ENCODE measurements at places on chromosomes 3 and 15.

- DNase-seq = no peak
These were observed 37.6 kb downstream of the ERICH6 start for GRCh38 chr3:150666167-150666566.

GRCh38 chr15:23420806-23421575 is 26.1 kb downstream of the GOLGA6L2 start:
- no peak for DNase-seq

GRCh38 chr3:146177072-146177471 is 16.1 kb upstream of the PLOD2 start:
- DNase-seq = no peak

DNA sequence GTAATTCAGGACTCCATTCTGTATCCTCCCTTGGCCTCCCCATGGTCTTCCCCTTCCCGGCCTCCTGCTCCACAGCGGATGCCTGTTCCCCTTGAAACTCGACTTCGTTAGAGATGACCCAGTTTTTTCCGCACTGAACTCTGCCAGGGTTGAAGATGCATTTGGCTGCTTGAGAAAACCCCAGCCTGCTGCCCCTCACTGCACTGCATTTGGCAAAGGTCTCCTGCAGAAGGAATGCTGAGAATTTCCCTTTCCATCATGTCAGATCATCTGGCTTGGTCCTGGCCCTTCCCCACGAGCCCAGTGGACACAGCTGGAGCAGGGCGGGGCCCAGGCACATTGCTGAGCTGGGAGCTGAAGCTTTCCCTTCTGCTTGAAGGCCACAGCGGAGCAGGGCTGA is 37.6 kb upstream of the RGMA start:
- DNase-seq = no peak

GRCh38 chr3:14852717-14853116 is 34.0 kb downstream of the FGD5 start:
- DNase-seq = no peak

DNA sequence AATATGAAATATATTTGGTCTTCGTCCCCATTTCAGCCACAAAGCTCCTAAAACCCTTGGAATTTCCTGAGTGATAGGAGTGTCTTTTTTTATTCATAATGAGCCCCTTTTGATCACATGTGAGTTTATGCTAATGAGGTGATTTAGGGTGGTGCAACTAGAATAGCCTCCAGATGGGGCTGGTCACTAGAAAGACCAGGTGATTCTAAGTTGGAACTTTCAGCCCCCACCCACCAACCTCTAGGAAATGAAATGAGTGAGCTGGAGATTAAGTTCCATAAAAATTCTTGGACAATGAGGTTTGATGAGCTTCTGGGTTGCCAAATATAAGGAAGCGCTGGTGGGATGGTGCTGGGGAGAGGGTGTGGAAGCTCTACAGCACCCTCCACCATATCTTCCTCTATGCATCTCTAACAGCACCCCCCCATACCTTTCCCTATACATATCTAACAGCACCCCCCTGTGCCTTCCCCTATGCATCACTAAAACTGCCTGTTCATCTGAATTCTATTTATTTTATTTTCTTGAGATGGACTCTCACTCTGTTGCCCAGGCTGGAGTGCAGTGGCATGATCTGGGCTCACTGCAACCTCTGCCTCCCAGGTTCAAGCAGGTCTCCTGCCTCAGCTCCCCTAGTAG is 2.1 kb upstream of the SMCO1 start:
- DNase-seq = no peak

DNA sequence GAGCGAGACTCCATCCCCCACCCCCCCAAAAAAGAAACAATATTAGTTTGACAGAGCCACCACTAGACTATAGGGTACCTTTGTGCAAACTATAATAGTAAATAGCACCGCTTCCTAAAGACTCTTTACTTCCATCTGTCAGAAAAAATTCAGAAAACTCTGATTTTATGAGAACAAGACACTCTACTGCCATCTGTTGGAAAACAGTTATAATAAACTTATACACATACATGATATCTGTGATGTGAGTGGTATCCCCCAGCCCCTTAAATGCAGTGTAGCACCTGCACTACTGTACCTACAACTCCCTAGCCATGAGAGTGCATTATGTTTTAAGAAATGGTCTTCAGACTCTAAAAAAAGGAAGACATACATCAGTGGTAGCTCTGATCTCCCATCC is 47.1 kb upstream of the CTDSPL start:
- no peak for DNase-seq

DNA sequence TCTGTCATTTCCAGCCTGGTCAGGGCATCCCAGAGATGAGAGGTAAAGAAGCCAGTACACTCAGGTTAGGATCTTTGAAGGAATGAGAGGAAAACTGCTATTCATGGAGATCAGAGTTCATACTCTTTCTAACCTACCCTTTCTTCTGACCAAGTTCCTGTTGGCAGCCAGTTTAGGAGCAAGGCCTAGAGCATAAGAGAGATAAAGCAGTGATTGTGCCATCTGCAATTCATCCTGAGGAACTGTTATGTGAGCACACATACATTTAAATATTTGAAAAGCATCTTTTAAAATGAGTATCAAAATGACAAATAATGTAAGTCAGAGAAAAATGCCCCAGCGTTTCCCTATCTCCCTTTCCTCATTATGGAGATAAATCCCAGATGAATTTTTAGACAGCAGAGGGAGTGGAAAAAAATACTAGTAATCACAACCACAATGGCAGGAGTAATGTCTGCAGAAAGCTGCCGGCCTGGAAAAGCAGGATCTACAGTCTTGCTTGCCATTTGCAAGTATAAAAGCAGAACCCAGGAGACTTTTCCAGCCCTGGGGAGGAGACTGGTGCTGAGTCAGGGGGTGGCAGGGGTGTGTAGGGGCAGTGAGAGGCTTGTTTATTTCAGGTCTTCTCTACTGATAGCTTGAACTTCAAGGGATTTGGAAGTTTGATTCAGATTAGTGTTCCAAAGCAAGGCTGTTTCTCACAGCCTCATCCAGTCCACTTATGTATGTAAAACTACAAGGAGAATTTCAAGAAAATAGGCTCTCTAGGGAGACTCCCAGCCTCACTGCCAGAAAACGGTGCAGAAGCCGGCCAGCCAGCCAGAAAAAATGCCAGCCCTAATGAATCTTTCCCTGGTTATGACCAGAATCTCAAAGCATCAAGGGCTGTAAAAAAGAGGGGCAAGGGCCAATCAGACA is 1052.4 kb downstream of the TUSC7 start:
- DNase-seq = no peak

- DNase-seq = peak; percentile 64
These were observed 401.9 kb upstream of the IL12A start for GRCh38 chr3:159586571-159587202.

- peak; percentile 80 for DNase-seq
These were observed 19.2 kb upstream of the UBE2Q2 start for GRCh38 chr15:75823860-75824613.

- DNase-seq = no peak
These were observed 50.2 kb upstream of the CCR4 start for GRCh38 chr3:32901005-32901932.

DNA sequence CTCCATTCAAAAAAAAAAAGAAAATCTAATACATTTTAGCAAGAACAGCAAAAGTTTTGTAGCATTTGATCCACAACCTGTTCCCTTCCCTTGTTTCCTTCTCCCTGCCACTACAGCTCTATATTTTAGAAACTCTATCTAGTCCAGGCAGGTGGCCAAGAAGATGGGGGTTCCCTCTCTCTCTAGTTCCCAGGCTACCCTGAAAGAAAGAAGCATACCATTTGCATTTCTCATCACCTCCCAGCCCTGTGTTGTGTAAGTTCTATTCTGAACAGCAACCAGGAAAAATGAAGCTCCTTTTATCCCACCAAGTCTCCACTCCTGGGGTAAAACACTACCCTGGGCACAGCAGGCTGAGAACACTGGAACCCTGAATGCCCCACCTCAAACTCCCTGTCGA is 100.0 kb downstream of the PCCB start:
- DNase-seq = no peak

DNA sequence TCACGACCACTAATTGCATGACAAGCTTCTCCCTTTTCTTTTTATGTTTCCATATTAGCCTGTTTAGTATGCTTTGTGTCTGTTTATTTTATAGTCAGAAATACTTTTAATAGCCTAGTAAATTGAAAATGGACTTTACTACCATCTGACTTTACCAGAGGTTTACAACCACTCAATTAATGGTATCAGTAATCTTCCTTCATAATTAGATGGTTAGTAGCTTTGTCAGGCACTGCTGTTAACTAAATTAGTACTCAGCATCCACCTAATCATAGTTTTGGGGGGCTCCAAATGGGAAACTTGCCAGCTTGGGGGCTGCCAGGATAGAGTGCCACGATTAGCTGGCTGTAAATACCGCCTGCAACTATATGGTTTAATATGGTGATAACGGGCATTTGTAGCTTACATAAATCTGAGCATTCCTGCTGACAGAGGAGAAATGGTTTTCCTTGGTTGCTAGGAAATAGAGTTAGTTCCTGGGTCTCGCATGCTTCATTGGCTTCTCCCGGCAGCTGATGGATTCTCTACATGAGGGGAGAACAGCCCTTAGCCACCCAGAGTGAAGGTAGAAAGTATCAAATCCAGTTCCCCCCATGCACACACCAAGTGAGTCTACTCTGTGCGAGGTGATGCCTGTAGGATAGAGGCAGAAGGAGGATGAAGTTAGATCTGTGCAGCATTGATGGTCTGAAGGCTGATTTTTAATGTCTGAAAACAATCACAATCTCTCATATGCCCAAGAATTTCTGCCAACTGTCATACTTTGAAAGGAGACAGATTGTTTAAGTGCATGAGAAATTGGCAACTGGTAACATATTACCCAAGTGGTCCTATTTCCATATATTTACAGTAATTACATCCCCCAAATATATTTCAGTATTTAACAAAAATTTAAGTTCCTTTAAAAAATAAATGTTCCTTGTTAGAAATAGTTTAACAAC is 326.6 kb upstream of the PROK2 start:
- DNase-seq = no peak

DNA sequence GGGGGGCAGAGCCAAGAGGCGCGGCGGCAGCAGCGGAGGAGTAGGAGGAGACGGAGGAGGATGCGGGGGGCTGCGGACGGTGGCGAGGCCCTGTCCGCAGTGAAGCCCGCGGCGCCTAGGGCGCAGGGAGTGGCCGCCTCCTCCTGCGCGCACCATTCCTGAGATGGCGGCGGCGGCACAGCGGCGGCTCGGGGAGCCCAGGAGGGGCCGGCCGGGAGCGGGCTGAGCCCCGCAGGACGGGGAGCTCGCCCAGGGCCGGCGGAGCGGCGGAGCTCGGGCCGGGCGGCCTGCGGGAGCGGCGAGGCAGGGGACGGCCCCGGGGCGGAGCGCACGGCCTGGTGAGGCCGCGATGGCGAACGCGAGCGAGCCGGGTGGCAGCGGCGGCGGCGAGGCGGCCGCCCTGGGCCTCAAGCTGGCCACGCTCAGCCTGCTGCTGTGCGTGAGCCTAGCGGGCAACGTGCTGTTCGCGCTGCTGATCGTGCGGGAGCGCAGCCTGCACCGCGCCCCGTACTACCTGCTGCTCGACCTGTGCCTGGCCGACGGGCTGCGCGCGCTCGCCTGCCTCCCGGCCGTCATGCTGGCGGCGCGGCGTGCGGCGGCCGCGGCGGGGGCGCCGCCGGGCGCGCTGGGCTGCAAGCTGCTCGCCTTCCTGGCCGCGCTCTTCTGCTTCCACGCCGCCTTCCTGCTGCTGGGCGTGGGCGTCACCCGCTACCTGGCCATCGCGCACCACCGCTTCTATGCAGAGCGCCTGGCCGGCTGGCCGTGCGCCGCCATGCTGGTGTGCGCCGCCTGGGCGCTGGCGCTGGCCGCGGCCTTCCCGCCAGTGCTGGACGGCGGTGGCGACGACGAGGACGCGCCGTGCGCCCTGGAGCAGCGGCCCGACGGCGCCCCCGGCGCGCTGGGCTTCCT is at the start of gene GPR27:
TSS of gene GPR27 (plus strand) at position 155 of the 909 bp plus-strand sequence. CDS start at position 350, 195 bp downstream.
- no peak for DNase-seq

GRCh38 chr3:142837526-142837925 is 51.4 kb downstream of the PCOLCE2 start:
- no peak for DNase-seq

DNA sequence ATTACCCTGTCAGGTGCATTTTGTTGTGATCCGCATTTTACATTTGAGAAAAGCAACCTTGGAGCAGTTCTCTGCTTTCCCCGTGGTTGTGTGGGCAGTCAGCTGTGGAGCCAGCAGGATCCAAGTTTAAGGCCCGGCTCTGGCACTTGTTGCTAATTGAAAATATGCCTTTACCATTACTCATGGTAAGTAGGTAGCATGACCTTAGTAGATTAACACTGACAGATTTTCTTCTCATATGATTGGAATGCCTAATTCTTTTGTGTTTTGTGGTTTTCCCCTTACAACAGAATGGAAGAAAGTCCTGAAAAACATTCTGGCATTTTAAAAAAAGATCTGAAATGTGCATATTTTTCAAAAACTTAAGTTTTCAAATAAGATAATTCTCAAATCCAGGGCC is 246.5 kb upstream of the LRRN1 start:
- DNase-seq = no peak

- DNase-seq = no peak
These were observed 6.3 kb upstream of the PARP14 start for GRCh38 chr3:122674339-122674738.

DNA sequence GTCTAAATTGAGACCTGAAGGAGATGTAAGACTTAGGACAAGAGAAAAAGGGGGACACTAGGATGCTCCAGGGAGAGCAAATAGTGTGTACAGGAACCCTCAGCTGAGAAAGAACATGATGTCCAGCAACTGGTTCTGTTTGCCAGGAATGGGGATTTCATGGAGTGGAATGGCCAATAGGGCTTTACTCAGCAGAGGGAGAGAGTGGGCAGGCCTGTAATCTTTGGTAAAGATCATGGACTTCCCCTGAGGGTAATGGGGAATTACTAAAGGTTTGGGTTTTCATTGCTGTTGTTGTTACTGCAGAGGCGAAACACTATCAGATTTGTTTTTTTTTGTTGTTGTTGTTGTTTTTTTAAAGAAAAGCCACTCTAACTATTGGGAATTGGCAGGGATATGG is 99.0 kb downstream of the SCN11A start:
- no peak for DNase-seq

DNA sequence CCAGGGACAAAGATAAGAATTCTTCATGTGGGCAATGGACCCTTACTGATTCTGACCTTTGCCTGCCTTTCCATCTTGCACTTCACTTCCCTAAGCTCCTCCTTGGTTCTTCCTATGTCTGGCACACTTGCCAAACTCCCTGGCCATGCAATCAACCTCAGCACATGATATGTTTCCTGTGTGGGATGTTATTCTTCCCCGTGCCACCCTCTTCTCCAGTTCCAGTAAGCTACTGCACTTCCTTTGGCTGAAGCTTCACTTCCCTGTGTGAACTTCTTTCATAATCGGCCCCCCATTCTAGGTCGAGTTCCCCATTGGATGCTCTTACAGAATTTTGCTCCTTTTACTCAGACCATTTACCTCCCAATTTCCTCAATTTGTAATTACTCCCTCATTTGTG is 10.7 kb upstream of the TASOR start:
- no peak for DNase-seq

DNA sequence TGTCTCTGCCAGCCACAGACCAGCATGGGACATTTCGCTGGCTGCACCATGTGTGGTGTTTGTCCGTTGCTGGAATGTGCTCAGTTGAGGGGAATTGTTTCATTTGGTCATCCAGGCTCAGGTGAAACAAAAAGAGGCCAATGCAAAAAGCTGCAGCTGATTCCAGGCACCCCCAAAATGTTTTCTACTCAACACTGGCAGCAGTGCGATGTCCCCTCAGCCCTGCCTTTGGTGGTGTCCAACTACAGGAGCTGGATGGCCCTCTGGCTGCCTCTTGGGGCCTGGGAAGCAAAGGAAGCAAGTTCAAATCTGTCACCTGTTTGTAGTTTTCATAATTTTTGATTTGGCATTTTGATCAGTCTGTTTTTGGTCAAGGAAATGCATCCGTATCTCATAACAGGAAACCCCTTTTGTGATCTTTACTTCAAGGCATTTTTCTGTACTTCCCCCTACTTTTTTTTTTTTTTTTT is 141.8 kb downstream of the EEFSEC start:
- DNase-seq = no peak

- DNase-seq = no peak
These were observed 20.7 kb downstream of the PPP1R2 start for GRCh38 chr3:195522254-195523023.

Data from NT2/D1 (cell line).